ENCODE measurements at places on chromosomes 7 and 10. TPM values are rescaled to one million over a fixed set of nuclear protein-coding genes. Genes with fewer than 3 reads are reported as not detected.

- H3K4me1 ChIP-seq, result peaks cover 26% of the 10 kb centered on the region
- DNase-seq, result no peak
- H3K36me3 ChIP-seq, result peaks cover 80% of the 10 kb centered on the region
- no peak overlapping the region for H3K4me3 ChIP-seq
- no peak overlapping the region for H3K27ac ChIP-seq
Measured at GRCh38 chr10:102231357-102232318, 5.5 kb downstream of the ELOVL3 start.

GRCh38 chr7:158422887-158423560 lies 164.6 kb downstream of the PTPRN2 start:
- no peak overlapping the region for H3K27ac ChIP-seq
- no peak overlapping the region for H3K4me3 ChIP-seq
- no peaks in the 10 kb centered on the region for H3K4me1 ChIP-seq
- no peak for DNase-seq

Gene MMD2
- total RNA-seq, result not detected

Gene TLX1
- total RNA-seq, result not detected

Gene AS3MT
- total RNA-seq, result 14.8 TPM

DNA sequence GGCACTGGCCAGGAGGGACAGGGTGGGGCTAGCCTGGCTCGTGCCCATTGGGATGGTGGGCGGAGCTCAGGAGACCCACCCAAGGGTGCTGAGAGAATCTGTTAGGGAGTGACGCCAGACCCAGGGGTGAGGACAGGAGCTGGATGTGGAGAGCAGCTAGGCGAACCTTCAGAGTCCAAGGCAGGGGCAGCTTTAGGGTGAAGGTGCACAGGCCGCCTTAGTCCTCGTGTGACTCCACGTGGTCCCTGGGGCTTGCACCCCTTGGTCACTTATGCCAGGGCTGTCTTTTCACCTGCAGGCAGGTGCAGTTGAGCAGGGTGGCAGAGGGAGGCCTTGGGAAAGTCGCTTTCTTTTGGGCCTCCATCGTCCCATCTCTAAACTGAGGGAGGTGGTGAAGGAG lies 4.3 kb downstream of the RAMP3 start:
- H3K27ac ChIP-seq, result no peak overlapping the region
- no peaks in the 10 kb centered on the region for H3K4me1 ChIP-seq
- no peak overlapping the region for H3K4me3 ChIP-seq
- no peaks in the 10 kb centered on the region for H3K36me3 ChIP-seq
- H3K27me3 ChIP-seq, result peaks cover 10% of the 10 kb centered on the region
- DNase-seq, result no peak

- peaks cover 12% of the 10 kb centered on the region for H3K4me1 ChIP-seq
- H3K27me3 ChIP-seq, result no peaks in the 10 kb centered on the region
- H3K36me3 ChIP-seq, result no peaks in the 10 kb centered on the region
- peak overlapping the region; percentile 85 for H3K27ac ChIP-seq
- peak; percentile 58 for DNase-seq
Measured at GRCh38 chr10:35127289-35127891, 744 bp downstream of the CREM start.

GRCh38 chr7:24981171-24981951 lies 1.4 kb upstream of the OSBPL3 start:
- no peaks in the 10 kb centered on the region for H3K36me3 ChIP-seq
- H3K27ac ChIP-seq, result no peak overlapping the region
- H3K4me3 ChIP-seq, result no peak overlapping the region
- DNase-seq, result no peak
- no peaks in the 10 kb centered on the region for H3K27me3 ChIP-seq
- H3K4me1 ChIP-seq, result no peaks in the 10 kb centered on the region

GRCh38 chr7:138848056-138848980 lies 50.3 kb upstream of the ATP6V0A4 start:
- peaks cover 46% of the 10 kb centered on the region for H3K36me3 ChIP-seq
- H3K27ac ChIP-seq, result no peak overlapping the region
- DNase-seq, result no peak
- no peaks in the 10 kb centered on the region for H3K4me1 ChIP-seq

DNA sequence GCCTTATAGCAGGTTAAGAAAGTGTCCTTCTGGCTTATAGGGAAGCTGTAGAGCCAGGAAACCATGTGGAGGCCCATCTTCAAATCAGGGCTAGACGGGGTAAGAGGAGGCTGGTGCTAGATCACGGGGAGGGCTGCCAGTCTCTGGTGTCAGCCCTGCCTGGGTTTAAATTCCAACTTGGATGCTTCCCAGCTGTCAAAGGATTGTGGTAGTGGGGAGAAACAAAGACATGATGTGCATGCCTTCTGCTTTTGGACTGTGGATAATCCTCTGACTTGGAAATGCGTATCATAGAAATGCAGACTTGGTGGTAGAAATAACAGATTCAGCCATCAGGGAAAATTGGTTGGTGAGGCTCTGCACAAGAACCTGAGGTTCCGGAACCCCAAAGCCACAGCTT lies 325.6 kb downstream of the PHTF2 start:
- no peak overlapping the region for H3K4me3 ChIP-seq
- no peaks in the 10 kb centered on the region for H3K36me3 ChIP-seq
- H3K27me3 ChIP-seq, result no peaks in the 10 kb centered on the region
- no peak overlapping the region for H3K27ac ChIP-seq
- peak; percentile 34 for DNase-seq

Gene VIPR2
- 10.2 TPM for total RNA-seq

Gene UBE2D1
- total RNA-seq, result 13.6 TPM

- H3K27ac ChIP-seq, result no peak overlapping the region
- H3K36me3 ChIP-seq, result no peaks in the 10 kb centered on the region
- H3K4me1 ChIP-seq, result no peaks in the 10 kb centered on the region
- H3K4me3 ChIP-seq, result no peak overlapping the region
- DNase-seq, result no peak
Measured at GRCh38 chr7:88147949-88148348, 71.9 kb downstream of the SRI start.

GRCh38 chr7:128745706-128746105 lies 6.5 kb downstream of the CALU start:
- peaks cover 45% of the 10 kb centered on the region for H3K36me3 ChIP-seq
- no peak overlapping the region for H3K27ac ChIP-seq
- DNase-seq, result no peak
- H3K4me1 ChIP-seq, result peaks cover 8% of the 10 kb centered on the region
- H3K4me3 ChIP-seq, result no peak overlapping the region
- H3K27me3 ChIP-seq, result no peaks in the 10 kb centered on the region
